ENCODE measurements at places on chromosomes 4 and X.

GRCh38 chr4:28378109-28378830 lies 1517.6 kb downstream of the STIM2 start:
- no peak for DNase-seq

DNA sequence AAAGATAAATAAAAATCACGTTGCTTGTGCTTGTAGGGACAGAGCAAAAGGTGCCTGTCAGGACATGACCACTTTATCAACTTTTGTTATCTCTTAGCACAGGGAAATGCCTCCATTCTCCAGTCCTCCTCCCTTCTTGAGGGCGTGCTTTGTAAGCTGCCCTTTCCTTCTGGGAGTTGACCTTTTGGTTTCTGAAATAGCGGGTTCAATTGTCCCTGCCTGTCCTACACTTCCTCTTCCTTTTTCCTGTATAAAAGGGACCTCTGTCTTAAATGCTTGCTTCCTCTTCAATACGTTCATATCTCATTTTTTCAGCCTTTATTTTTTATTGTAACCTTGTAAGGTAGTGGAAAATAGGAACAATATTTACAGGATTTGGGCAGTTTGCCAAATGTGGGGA lies 153.5 kb downstream of the SH3BGRL start:
- DNase-seq = no peak

DNA sequence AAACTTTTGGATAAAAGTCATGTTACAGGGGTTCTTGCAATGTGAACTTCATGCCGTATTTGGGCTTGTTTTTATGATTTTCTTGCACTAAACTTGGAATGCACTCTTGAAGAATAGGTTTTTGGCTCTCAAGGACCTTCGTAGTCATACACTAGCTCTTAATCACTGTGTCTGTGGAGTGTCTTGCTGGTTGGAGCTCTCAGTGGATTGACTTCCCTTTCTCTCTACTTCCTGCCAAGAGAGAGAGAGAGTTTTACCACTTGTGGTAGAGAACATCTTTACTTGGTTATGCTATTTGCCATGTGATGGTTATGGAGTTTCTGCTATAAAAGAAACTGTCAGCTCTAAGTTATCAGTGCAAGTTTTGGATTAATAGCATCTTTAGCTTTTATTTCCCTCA lies 112.4 kb downstream of the BMPR1B start:
- no peak for DNase-seq

DNA sequence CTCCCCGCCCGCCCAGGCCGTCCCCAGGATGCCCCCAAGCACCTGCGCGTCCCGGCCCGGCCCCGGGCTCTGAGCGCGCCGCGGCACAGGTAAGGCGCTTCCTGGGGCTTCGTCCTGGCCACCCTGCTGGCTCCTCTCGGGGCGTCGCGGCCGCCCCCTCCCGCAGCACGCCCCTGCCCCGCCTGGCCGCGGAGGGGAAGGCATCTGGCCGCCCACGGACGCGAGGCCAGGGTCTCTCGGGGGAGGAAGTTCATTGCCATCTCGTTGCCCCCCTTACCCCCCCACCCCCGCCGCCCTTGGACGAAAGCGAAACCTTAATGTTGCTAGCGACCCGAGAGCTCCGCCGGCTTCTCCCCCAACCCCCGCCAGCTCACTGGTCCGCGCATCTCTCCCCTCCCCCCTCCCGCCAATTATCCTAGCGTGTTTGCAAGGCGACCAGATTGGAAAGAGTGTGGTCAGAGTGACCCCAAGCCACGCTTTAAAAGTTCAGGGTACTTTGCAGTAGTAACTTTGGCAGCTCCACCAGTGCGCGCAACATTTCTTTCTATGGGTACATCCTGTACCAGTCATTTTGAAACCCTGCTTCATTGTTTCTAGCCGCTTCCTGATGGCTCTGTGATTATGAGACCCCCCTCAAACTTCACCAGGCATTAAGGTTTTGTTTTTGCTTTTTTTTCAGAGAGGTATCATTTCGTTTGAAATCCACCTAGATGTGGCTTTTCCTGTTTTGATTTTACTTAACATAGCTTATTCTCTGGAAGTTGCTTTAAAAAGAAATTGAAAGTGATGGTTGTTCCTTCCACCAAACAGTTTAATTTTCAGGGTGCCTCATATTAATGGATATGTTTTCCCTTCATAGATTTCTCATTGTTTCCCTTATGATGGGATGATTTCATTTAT lies 626 bp downstream of the TBC1D1 start:
- no peak for DNase-seq

DNA sequence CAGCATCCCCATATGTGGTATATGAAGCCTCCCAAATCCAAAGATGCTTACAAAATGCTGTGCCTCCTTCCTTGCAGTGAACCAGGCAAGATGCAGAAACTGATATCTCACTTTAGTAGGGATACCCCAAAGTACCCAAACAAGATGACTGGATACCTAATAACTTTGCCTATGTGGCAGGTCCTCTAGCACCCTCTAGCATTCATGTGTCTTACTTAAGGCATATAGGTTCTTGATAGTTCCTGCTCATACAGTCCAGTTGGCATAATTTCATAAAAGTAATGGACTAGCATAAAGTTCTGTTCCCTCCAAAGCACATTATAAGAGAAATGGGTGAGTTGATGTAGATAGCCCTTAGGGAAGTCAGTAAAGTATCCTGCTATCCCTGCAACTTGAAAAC lies 36.8 kb upstream of the SPP1 start:
- DNase-seq = no peak
